ENCODE measurements at places on chromosomes 11 and 22.
A peak's percentile ranks its signal among the peaks of the same experiment; 100 is the strongest.

GRCh38 chr22:39244136-39244495, 666 bp downstream of the PDGFB start:
- no peak for DNase-seq

DNA sequence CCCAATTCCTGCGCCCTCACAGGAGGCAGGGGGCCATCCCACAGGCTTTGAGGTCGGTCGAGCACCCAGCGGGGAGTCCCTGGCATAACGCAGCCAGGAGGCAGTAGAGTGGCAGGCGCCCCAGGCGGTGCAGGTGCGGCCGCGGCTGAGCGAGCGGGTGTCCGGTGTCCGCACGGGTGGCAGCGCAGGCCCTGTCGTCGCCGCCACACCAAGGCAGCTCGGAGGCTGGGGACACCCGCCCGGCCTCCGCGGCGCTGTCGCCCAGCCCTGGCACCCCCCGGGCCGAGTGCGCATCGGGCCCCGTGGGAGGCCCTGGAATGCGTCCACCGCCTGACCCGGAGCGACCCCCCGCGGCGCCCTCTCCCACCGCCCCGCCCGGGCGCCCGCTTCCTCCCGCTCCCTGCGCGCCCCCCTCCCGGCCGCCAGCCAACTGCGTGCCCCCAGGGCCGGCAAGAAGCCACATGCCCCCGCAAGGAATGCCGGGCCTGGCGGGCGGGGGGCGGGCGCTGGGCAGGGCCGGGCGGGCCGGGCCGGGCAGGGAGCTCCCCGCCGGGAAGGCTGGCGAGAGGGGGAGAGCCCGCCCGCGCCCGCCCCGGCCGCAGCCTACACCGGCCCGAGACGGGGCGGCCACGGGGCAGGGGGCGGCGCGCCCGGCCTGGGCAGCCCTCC, 33.9 kb downstream of the PRDM11 start:
- peak; percentile 61 for DNase-seq

DNA sequence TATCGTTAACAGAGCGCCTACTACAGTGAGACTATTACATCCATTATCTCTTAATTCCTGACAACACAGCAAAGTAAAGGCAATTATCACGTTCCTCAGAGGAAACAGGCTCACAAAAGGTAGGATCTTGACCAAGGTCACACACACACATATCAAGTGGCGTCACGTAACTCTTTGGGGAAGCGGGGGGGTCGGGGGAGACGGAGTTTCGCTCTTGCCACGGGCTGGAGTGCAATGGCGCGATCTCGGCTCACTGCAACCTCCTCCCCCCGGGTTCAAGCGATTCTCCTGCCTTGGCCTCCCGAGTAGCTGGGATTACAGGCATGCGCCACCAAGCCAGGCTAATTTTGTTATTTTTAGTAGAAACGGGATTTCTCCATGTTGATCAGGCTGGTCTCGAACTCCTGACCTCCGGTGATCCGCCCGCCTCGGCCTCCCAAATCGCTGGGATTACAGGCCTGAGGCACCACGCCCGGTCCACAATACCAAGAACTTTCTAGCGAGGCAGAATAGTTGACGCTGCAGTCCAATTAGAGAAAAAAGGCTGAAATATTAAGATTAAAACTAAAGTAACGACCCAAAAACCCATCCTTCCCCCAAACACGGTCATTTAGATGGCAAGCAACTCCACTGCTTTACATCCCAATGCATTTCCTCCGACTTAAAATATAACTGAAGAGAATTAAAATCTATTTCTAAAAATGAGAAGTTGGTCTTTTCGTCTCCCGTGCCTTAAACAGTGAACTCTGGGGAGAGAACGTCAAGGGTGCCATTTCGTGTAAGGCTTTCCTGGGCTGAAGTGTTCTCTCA, 1.2 kb downstream of the DDX17 start:
- peak; percentile 28 for DNase-seq

GRCh38 chr11:76765863-76766350, 17.2 kb upstream of the TSKU start:
- no peak for DNase-seq

DNA sequence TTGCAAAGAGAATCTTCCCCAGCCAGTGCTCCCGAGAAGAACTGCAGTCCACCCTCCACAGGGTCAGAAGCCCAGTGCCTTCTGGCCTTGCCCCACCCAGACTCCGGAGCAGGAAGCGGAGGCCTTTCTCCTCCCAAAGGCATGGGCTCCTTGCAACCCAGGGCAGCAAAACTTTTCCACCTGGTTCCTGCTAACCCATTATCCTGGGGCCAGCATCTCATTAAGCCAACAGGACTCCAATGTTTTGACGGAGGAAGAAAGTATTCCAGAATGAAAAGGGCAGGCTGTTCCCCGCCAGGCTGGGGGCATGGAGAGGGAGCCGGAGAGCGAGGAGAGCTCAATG, 88.1 kb downstream of the RTL6 start:
- DNase-seq: no peak

GRCh38 chr11:3205261-3206155, 13.1 kb downstream of the MRGPRG start:
- no peak for DNase-seq

All from NCI-H1105 treated with DMSO at 0.1 percent for 48 hours (cell line).